Activated effector memory CD4-positive, alpha-beta T cell treated with anti-CD3 and anti-CD28 coated beads, Interleukin-2, amount 50 U/mL, for 16 hours (primary cell): ENCODE measurements at places on chromosomes 5 and 9.

DNA sequence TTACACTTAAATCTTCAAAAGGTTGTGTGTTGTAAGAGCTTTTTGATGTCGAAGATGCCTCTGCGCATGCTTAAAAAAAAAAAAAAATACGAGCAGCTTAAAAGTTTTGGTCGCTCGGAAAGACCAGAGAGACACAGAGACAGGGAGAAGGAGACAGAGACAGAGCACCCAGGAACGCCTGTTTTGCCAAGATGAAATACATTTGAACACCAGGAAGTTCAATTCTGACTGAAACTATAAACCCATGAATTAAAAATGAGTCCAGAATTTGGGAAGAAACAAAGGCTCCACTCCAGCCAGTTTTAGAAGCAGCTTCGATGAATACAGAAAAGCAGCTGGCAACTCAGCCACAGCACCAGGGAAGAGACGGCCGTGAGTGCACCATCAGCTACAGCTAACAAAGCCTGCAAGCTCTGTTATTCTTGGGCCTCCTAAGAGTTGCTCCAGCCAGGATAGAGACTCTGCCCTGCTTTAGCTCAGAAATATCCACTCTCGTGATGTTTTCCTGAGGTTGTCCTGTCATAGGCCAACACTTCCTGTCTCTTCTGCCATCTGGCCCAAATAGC lies 2.5 kb upstream of the ZNF474 start:
- DNase-seq, result no peak

- no peak for DNase-seq
Measured at GRCh38 chr5:111930905-111931461, 174.0 kb upstream of the NREP start.

DNA sequence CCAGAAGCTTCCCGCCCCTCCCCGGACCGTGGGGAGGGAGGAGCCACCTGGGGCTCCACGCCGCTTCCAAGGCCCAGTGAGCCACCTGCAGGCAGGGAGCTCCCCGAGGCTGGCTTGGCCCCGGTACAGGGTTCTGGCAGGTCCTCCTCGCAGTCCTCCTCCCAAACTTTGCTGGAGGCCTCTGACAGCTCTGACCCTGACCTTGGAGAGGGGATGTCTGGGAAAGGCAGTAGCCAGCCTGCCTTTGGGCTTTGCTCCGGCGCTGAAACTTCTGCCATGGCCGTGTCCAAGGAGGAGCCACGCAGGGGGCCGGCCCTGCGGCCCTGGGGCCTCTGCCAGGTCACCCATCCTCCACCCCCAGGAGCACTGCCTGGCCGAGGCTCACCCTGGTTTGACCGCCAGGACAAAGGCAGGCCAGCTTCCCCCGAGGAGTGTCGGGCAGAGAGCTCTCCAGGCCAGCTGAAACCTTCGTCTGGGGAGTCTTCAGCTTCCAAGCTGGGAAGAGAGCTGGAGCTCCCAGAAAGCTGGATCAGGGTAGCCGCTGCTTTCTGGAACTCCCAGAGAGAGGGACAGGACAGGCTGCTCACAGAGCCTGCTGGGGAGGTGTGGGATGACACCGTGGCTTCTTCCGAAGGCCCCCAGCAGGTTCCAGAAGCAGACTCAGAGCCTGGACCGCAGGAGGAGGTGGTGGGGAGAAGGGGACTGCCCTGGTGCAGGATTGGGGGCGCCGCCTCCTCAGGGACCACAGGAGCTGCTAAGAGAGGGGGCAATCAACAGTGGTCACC lies 9.0 kb upstream of the QSOX2 start:
- no peak for DNase-seq

DNA sequence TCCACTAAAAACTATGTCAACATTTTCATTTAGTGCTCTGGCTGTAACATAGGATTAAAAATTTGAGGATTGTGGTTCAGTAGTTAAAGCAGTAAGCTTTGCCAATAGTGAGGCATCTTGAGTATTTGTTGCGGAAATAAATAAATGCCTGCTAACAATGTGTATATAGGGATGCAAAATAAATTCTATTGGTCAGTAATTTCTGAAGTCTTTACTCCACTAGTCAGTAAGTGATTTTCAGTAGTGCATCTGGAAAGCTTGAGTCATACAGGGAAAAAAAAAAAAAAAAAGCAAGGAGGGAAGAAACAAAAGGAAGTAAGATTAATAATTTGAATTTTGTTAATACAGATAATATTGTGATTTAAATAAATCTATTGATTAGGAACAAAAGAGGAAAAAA lies 21.0 kb downstream of the NIPBL start:
- no peak for DNase-seq

DNA sequence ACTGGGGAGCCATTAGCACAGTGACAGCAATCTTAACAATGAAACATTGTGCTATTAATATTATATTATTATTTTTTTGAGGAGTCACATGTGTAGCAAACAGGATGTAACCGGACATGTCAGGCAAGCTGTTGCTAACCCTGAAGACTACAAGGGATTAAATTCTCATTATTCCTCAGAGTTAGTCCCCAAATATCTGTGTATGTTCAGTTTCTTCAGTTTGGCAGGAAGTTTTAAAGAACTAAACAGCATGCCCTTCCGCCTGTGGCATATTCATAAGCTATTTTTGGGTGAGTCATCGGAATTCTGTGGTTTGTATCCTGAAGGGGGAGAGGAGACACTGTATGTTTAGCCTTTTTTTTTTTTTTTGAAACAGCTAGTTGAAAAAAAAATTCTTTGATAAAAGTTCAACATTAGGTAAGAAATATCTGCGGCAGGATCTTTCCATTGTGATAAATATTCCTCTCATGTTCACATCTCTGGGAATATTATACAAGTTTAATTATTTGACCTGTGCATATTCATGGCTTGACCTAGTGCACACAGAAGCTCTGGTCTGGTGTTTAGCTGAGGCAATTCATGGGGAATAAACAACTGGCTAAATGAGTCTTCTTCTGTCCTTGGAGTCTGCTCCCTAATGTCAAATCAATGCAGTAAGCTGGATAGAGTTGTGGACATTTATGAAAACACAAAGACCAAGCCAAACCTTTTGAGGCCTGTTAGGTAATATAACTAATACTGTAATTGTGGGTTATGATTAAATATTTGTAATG lies 202.7 kb upstream of the CDKN2B start:
- DNase-seq, result no peak
